ENCODE measurements at places on chromosomes 1 and 21.

DNA sequence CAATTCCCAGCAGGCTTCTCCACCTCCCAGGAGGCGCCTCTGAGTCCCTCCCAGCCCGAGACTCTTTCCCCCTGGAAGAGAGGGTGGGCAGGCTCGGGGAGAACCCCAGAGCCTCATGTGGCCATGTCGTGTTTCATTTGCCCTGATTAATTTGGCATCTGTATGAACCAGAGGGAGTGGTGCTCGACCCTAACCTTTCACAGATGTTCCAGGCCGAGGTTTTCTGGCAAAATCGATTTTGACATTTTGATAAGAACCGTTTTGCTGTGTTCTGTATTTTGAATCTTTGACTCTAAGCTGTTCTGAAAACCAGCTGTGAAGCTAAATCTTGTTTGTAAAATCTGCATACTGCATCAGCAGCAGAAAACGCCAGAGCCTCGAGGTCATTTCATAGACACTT lies 367.4 kb downstream of the CAMTA1 start:
- DNase-seq = no peak

DNA sequence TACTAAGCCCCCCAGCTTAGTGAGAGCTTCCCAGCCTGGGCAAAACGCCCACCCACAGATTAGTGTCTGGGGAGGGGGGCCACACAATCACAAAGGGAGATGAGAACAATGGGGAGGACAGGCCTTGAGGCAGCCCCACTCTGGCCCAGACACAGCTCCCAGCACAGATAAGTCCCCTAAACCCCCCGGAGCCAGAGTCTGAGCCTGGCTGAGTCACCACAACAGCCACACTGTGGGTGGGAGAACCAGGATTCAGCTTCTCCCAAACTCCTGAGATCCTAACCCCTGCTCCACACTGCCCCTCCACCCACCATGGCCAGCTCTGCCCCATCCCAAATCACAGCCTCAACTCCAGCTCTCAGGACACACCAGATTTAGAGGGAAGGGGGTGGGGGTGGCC lies 4.2 kb downstream of the NECTIN4 start:
- no peak for DNase-seq

- DNase-seq = no peak
Observed at GRCh38 chr1:169143984-169144383, 37.5 kb downstream of the ATP1B1 start.

GRCh38 chr1:184950227-184950626 lies 24.1 kb downstream of the NIBAN1 start:
- DNase-seq = no peak

DNA sequence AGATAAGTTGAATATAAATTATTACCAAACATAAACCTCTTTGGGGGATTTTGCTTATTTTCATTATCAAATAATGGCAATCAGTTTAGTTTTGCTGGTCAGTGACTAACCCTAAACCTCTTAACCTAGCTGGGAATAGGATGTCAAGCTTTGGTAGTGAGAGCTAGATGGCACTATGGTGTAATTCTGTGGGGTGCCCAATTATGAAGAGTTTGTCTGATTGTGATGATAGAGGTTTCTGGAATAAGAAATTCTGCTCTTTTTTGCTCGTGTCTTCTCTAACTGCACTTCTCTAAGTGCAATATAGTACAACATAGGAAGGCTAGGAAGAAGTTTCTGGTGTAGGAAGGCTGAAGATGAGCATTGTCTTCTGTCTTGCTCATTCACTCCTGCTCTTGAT lies 59.8 kb downstream of the XCL1 start:
- no peak for DNase-seq

- no peak for DNase-seq
Observed at GRCh38 chr1:112284796-112285195, 111.2 kb upstream of the CTTNBP2NL start.

DNA sequence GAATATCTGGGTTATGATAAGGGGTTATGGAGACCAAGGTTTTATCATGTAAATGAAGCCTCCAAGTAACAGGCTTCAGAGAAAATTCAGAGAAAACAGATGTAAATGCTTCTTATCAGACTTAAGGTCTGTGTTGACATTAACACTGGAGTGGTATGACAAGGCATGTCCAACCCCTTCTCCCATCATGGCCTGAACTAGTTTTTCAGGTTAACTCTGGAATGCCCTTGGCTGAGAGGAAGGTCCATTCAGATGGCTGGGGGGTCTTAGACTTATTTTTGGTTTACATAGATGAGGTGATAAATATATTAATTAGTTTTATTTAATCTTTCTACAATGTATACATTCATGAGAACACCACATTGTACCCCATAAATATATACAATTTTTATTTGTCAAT lies 399.6 kb downstream of the TBX15 start:
- no peak for DNase-seq

DNA sequence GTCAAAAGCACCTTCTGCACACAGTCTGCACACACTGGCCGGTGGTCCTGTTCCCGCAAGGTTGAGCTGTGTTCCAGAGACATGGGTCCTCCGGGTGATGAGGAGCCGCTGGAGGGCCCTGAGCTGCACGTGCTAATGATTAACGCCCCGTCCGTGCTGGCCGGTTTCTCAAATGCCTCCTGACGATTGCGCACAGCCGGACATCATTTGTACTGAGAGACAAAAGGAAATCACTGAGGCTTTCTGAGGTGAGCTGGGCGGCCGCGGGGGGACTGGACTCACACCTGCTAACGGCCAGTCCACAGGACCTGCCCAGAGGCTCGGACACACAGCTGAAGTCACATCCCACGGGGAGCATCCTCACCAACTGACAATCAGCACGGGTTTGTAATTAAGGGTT lies 29.2 kb downstream of the POFUT2 start:
- DNase-seq = no peak

DNA sequence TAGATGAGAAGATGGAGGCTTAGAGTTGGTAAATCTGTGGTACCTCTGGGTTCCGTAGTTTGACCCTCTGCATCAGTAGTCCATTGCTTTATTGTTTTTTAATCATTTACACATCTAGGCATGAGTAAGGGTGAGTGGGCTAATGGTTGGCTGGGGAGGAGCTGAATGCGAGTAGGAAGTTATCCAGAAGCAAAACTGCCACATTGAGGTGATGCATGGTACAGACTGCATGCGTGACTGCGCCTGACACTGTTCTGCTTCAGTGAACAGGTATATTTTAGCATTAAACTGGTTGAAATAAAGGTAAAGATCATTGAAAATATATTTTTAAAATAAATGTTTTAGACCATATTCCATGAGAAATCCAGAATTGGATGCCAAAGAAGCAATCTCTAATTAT lies 4.4 kb downstream of the DNAJC16 start:
- DNase-seq = no peak

- no peak for DNase-seq
Observed at GRCh38 chr1:233897325-233898162, 6.9 kb upstream of the SLC35F3 start.

DNA sequence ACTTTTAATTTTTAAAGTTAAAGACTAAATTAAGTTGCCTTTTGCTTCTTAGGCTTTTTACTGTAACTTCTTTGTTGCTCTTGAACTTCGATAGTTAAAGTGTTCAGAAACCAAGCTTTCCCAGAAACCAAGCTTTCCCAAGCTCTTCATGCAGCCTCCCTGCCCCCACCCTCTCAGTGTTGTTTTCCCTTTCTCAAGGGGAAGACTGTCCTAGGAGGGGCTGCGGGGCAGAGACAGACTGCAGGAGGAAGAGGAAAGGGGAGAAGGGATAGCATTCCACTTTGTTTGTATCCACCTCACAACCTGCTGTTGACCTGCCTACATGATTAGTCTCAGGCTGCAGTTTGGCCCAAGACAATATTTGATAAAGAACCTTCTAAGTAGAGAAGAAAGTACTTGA lies 39.0 kb upstream of the DIPK1A start:
- DNase-seq = no peak

DNA sequence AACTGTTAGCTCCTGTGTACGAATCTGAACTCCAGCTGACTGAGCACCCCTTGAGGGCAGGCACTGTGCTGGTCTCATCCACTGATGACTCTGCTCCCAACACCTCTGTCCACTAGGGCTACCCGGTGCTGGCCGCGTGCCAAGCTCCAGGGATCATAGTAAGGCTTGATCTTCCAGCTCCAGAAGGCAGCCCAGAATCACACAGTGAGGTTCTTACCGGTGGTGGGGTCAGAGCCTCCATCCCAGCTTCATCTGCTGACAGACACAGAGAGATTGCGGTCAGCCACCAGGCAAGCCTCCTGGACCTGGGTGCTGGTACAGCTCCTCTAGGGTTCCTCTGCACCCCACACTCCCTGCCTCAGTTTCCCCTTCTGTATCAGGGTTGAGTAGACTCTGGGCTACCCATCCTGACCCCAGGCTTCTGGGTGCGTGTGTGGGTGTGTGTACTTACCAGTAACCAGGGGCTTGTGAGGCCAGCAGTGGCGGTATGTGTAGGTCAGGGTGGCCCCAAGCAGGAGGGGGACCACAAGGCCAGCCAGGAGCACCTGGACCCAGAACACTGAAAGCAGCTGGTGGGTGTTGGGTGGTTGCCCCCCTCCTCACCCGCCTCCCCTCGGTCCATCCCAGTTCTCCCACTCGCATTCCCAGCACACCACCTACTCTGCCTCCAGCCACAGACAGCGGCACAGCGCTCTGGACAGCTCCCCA lies 3.4 kb downstream of the TNFRSF25 start:
- no peak for DNase-seq

DNA sequence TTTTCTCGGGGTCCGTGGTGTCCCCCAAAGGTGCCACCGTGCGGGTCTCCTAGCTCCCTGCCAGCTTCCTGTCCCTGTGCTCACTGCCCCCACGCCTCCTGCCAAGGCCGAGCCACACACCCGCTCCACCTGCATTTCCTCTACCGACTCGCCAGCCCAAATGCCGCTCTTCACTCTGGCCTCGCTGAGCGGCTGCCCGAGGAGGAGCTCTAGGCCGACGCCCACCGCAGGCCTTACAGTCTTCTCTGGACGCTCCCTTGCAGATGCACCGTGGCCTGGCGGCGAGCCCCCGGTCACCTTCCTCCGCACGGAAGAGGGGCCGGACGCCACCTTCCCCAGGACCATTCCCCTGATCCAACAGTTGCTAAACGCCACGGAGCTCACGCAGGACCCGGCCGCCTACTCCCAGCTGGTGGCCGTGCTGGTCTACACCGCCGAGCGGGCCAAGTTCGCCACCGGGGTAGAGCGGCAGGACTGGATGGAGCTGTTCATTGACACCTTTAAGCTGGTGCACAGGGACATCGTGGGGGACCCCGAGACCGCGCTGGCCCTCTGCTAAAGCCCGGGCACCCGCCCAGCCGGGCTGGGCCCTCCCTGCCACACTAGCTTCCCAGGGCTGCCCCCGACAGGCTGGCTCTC lies 26.3 kb downstream of the FTCD start:
- DNase-seq = no peak

GRCh38 chr1:19597496-19598309 lies 46.4 kb upstream of the NBL1 start:
- DNase-seq = no peak

- no peak for DNase-seq
Observed at GRCh38 chr1:44860331-44860730, 17.3 kb upstream of the PTCH2 start.

DNA sequence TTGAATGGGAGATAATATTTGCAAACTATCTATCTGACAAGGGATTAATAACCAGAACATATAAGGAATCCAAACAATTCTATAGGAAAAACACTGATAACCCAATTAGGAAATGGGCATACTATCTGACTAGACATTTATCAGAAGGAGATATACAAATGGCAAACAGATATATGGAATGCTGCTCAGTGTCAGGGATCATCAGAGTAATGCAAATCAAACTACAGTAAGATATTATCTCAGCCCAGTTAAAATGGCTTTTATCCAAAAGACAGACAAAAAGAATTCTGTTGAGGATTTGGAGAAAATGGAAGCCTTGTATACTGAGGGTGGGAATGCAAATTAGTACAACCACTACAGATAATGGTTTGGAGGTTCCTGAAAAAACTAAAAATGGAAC lies 758.0 kb upstream of the B3GALT2 start:
- no peak for DNase-seq
